ENCODE measurements at places on chromosomes 2 and 18. TPM values are rescaled to one million over a fixed set of nuclear protein-coding genes. Genes with fewer than 3 reads are reported as not detected.

The GPR55 gene
- 0.05 TPM for total RNA-seq

- no peak for DNase-seq
These were observed 149.0 kb downstream of the PXDN start for GRCh38 chr2:1595274-1595673.

GRCh38 chr2:27830656-27831055 lies 59.1 kb downstream of the MRPL33 start:
- no peak for DNase-seq

DNA sequence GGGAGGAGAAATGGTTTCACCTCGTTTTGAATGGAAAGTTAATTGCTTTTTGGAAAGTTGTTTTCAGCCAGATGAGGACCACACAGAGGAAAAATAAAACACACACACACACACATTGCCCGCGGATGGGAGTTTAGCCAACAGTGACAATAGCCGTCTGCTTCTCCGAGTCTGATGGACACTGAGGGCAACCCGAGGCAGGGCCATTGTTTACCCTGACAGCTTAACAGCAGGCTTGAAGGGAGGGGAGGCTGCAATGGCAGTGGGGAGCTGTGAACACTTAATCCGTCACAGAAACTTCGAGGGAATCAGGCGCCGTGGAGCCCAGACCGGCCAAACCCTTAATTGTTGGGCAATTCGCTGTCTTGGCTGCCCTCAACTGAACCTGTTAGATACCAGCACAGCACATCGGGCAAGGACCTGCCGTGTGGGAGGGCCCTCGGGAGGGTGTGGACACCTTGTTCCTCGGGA lies 145.9 kb downstream of the ACKR3 start:
- DNase-seq: no peak

- no peak for DNase-seq
These were observed 8.2 kb upstream of the TANC1 start for GRCh38 chr2:158960193-158960592.

DNA sequence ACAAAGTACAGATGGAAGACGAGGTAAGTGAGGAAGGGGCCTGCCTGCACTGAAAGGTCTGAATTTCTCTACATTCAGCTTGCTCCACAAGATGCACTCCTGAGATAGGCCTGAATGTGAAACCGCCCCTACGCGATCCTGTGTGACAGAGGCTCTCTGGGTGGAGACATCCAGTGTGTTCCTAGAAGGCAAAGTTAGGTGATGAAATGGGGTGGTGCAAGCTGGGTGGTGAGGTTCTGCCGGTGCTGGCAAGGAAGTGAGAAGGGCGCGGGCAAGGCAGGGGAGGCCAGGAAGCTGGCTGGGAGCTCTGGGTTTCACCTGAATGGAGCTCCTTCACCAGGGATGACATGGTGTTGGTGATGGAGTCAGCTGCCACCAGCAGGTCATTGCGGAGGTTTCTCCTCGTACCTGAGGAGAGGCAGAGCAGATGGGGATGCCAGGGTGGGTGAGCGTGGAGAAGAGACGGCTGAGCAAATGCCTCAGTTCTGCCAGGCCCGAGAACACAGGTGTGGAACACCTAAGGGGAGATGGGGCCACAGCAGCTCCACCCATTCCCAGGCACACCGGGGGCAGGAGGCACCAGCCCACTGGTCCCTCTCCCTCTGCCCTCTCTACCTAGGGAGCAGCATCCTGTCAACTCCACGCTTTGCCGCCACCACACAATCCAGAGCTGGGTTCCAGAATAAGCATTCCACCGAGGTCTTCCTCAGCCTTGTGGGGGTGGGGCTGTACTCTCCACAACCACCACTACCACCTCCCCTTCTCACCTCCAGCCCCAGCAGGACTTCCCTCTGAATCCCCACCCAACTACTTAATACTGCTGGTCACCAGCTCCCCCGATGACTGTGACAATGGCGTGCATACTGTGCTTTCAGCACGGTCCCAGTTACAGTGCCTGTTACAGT lies 45.5 kb upstream of the DNMT3A start:
- no peak for DNase-seq

- DNase-seq: no peak
These were observed 10.2 kb upstream of the EIF2AK3 start for GRCh38 chr2:88637464-88637863.

The SERPINB7 gene
- total RNA-seq: not detected

The DSEL gene
- total RNA-seq: 49.3 TPM

DNA sequence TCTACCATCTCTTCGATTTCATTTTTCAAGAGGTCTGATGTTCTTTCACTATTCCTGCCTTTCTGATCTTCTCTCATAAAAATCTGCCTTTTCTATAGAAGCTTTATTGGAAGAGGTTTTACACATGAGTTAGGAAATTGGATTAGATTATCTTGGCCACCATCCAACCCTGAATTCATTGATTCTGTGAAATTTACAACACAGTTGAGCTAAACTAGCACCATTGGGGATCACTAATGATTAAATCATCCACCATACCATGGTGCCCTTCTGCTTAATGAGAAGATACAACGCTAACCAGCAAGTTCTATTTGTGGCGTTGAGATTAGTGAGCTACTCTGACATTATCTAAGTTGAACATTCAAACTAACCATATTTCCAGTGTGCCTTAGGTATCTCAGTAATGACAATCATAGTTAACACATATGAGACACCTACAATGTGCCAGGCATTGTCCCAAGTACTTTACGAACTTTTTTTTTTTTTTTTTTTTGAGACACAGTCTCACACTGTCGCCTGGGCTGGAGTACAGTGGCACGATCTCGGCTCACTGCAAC lies 17.3 kb upstream of the LBH start:
- DNase-seq: no peak

DNA sequence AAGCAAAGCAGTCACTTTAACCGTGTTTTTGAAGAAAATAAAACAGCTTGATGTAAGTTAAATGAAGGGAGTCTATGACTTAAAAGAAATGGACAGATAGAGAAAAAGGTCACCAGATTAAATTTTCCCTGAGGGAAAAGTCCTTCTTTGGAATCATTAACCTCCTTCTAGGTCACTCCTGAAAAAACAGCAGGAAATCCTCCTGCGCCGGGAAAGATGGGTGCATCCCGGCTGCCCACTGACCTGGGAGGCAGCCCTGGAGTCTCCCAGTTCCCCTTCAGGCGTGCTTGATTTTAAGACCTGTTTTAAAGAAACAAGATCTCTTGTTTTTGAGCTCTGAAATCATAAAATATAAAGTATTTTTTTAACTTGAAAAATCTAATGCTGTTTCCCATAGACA lies 18.4 kb upstream of the ZNF521 start:
- DNase-seq: no peak

DNA sequence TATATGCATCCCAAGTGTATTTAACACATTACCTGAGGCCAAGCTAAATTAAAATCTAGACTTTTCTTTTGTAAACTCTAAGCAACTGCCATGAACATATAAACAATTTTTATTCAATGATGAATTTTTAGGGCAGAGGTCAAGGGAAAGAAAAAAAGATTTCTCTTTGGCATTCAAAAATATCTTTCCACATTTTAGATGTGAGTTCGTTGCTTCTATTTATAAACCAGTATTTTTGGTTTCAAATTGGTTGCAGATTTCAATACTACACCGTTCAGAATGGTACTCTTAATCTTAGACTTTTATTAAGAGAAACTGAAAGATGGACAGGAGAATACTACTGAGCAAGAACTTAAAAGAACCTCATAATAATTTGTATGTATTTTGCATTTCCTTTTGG lies 293.6 kb upstream of the CCDC68 start:
- no peak for DNase-seq

The TOGARAM2 gene
- 0.48 TPM for total RNA-seq
